ENCODE measurements at places on chromosomes 2 and 18.

- DNase-seq, result no peak
Observed at GRCh38 chr18:49976795-49977560, 163.6 kb upstream of the ACAA2 start.

- no peak for DNase-seq
Observed at GRCh38 chr2:236638707-236639106, 69.1 kb downstream of the ACKR3 start.

- DNase-seq, result no peak
Observed at GRCh38 chr2:137888845-137889244, 75.4 kb upstream of the HNMT start.

DNA sequence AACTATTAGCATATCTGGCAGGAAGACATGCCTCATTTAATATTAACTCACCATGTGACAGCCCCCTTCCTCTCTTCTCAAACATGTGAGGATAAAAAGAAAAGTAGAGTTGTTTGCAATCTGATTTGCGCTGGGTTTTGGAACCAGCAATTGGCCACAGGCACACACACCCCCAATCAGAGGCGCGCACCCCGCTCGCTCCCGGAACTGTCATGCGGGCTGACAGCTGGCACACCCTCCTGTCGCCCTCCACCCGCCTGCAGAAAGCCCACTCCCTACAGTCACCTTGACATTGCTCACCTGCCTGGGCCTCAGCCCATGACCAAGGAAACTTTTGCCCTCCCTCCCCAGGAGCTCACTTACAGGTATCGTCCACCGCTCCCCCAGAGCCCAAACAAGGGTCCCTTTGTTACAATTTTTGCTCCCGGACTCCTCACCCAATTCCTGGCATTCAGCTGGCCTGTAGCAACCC, 1.1 kb downstream of the COBLL1 start:
- no peak for DNase-seq

GRCh38 chr18:10057401-10057893, 143.6 kb downstream of the VAPA start:
- DNase-seq, result no peak

DNA sequence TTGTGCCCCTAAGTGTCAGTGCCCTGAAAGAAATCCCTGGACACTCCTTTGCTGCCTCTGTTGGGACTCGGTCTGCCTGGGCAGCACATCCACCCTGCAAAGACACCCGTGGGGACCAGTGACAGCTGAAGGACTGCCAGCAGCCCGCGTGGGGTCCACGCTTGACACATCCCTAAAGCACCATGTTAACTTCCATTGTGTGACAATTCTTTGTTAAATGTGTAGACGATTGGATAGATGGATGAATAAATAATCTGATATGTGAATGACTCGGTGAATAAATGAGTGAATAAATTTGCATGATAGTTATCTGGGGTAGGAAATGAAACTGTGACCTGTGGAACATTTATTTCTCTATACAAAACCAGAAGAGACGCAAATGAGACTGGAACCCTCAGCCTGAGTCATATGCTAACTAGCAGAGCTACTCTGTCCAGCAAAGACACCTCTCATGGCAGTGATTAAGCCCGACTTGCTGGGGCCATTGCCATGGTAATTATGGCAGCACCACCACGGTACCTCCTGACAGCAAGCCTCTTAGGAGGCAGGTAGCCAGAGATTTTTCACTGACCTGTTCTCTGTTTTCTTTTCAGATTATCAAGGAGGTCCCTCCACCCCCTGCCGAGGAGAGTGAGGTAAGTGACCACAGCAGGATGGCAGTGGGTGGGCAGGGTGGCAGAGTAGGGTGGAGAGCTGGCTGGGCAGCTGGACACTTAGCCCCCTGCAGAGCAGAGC, 156.8 kb downstream of the ANTXR1 start:
- DNase-seq, result no peak

GRCh38 chr18:41875094-41875780, 79.8 kb upstream of the PIK3C3 start:
- DNase-seq, result no peak

DNA sequence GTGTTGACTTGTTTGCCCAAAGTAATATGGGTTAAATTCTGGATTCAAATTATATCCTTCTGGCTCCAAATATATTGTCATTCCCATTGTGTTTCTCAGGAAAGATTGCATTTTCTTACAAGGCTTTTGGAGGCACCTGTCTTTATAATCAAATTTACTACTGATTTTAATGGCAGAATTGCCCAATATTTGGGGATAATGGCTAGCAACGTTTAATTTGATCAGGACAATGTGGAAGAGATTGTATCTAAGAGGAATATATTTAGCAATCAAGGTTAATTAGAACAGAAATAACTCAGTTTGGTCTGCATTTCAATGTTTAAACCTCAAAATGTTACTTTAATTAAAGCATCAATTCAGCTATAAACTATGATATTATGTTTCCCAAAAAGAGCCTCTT, 41.7 kb upstream of the ZNF804A start:
- DNase-seq, result no peak

- DNase-seq, result no peak
Observed at GRCh38 chr2:150309311-150310080, 178.0 kb downstream of the RND3 start.

DNA sequence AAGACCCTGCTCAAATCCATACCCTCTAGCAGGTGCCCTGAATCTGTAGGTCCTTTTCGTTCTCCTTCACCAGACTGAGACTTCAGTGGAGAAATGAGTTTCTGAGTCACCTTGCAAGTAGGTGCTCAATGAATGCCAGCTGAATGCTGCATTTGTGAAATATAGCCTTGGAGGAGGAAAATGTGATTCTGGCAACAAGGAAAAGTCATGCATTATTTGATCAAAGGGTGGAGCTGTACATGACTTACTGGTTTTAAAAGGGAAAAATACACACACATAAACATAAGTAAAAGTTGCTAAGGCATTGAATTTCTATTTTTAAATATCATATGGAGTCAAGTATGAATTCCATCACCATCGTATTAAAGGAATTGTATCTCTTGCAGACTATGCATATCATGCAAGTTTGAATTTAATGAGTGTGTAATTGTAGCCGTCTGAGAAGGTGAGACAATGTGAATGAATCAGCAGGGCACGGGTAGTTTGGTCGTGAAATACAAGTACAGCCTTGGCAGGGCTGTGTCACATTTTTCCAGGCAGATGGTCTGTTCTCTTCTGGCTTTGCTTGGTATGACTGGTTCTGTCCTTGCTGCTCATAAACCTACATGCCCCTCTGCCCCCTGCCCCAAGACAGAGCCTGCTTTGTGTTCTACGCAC, 160.8 kb downstream of the COL6A3 start:
- no peak for DNase-seq

DNA sequence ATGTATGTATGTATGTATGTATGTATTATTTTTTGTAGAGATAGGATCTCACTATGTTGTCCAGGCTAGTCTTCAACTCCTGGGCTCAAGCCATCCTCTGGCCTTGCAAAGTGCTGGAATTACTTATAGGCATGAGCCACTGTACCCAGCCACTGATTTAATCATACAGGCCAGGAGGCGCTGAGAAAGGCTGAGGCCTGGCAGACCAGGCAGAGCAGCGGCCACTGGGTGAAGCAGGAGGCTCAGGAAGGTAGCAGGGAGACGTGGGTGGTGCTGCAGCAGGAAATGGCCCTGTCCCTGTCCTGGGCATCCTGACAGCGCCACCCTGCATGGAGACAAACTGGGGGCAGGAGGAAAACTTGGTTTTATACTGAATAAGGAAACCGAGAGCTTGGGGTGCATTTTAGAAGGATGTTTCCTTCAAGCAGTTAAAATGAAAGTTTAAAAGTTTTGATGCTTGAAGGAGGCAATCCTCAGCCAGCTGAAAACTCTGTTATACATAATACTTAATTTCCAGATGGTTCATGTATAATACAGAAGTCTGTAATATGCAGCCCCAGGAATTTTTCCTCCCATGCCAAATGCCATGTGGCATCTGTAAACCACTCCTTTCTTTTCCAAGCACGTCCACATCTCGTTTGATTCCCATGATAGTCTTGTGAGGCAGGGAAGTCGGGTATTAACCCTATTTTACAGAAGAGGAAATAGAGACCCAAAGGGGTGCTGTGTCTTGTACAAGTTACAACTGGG, 182.4 kb downstream of the CELF4 start:
- DNase-seq, result no peak

- no peak for DNase-seq
Observed at GRCh38 chr2:15506229-15506819, 54.8 kb downstream of the NBAS start.

- no peak for DNase-seq
Observed at GRCh38 chr2:113769555-113769954, 13.1 kb upstream of the SLC35F5 start.

GRCh38 chr2:220001751-220002150, 374.3 kb downstream of the SLC4A3 start:
- DNase-seq, result no peak

- DNase-seq, result no peak
Observed at GRCh38 chr2:36677996-36678605, 18.4 kb upstream of the VIT start.

DNA sequence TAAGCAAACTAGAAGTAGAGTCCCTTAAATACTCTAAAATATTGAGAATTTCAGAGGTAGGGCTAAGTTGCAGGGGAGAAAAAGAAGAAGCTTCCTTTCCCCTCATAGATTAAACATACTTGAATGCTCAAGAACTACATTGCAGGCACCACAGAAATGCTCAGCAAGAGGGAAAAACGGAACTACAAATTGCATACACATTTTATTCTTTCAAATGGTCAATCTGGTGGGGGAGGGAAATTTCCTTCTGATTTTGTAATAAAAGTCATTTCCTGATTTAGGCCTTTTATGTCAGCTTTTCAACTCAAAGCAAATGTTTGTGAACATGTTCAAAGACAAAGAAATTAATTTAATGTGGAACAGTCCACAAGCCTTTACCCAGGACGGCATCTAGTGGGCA, 33.0 kb downstream of the FARSB start:
- DNase-seq, result no peak

Data from stimulated activated CD4-positive, alpha-beta T cell treated with anti-CD3 and anti-CD28 coated beads, TNF-alpha, amount 100 ng/mL, for 24 hours (primary cell).